ENCODE measurements at places on chromosomes 12 and 14.

DNA sequence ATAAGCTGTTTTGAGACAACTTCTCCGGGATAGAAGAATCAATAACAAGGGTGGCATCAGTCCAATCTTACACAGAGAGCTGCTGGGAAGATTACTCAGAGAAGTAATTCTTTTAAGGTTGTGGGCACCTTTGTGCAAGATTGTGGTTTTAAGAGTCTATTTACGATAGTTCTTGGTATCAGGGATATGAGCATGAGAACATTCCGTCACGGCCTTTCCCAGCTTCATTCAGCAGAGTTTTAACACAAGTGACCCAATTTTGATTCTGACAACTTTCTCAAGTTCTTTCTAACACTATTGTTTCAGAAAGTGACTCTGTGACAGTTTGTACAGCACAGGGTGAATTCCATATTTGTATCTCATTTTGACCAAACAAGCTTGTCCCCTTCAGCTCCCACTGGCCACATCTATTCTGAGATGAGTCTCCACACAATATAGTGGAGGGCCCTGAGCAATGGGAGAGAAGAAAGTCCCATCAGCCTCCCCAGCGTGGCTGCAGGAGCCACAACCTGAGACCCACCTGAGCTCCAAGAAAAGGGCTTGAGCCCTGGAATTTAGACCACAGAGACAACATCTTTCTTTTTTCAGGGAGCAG lies 869.2 kb downstream of the TMEM121 start:
- no peak for DNase-seq

GRCh38 chr12:71846322-71846940 lies 6.9 kb downstream of the TBC1D15 start:
- DNase-seq, result peak; percentile 24

DNA sequence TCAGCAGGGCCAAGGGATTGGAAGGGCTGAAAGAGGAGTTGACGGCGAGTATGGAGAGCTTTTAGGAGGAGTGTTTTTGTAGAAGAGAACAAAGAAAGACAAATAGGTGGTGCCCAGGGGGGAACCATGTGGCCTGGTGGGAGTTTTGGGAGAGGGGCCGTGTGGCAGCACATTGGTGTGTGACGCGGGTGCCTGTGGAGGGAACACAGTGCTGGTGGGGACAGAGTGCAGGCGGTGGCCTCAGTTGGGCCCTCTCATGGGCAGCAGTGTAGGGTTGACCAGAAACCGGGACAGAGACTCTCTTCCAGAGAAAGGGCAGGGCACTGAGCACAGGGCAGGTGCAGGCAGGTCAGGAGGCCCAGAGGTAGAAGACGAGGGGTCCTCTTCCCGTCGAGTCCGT lies 56.5 kb downstream of the TECPR2 start:
- no peak for DNase-seq

DNA sequence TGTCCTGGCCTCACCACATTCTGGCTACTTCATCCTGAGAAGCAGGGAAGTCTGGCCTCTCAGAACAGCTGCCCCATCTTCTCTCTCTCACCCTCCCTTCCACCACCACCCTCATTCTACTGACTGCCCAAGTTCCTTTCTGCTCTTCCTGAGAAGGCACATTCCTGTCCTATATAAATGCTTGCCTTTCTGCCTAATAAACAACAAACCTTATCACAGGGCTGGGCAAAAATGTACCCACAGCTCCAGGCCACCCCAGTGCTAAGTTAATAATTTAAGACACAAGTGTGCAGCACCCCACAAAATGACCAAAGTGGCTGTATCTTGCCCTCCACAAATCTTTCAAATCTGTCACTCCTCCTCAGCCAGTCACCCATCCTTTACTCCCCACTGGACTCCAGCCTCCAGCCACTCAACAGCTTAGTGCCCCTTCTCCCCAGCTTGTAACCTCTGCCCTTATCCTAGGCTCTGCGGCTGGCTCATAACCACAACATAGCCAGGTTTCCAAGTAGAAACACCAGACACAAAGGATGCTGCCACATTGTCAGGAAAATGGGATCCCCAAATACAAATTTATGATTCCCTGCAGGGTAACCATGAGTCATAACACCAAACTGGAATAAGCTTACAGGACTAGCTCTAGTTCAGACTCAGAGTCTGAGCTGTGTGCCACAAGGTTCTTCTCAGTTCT lies 15.0 kb downstream of the OXA1L start:
- no peak for DNase-seq

DNA sequence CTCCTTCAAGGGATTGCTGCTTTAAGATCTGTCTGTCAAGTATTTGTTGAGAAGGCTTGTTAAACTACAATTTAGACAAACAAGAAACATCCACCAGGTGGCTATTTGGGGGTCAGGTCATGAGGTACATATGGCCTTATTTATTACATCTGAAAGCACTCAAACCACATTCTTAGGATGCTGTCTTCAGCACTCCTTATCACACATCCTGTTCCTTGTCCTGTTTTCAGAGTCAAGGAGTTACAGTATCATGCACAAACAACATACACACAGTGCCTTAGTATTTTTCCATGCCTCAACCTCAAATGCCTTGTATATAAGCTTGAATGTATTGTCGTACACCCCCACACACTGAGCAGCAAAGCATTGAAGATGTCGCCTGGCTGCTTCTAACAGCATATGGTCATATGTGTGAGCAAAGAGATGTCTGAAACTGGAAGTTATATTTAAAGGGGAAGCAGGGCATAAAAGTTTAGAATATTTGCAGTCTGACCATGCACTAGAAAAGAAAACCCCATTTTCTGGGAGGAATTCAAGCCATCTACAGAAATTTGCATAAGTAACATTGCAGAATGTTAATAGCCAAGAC lies 83.8 kb downstream of the KCNMB4 start:
- DNase-seq, result no peak

DNA sequence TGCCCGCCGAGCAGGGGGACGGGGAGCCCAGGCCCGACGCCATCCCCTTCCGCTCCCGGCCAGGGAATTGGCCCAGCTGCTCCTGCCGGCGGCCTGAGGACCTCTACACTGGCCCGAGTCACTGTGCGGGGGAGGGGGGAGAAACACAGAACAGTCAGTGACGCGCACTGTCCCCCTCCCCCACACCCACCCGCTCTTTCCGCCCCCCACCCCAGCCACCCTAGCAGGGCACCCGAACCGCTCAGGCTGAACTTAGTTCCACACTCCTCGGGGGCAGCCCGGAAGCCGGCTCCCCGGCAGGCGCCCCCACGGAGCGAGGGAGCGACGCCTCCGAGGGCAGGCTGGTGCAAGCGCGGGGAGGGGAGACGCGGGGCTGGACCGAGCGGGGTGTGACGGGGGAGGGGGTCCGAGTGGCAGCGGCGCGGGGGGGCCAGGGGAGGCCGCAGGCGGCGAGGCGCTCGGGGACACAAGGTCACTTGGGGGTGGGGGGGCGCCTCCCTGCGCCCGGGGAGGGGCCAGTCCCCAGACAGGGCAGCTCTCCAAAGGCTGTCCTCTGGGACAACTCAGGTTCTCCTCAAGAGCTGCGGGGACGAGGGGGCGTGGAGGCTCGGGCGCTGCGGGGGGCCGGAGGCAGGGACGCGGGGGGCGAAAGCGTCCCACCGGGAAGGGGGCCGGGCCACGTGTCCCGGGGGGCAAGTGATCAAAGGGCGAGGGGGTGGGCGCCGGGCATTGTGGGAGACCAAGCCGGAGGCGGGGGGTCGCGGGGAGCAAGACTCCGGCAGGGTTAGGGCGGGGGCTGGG lies 648 bp downstream of the CHD4 start:
- DNase-seq, result no peak

DNA sequence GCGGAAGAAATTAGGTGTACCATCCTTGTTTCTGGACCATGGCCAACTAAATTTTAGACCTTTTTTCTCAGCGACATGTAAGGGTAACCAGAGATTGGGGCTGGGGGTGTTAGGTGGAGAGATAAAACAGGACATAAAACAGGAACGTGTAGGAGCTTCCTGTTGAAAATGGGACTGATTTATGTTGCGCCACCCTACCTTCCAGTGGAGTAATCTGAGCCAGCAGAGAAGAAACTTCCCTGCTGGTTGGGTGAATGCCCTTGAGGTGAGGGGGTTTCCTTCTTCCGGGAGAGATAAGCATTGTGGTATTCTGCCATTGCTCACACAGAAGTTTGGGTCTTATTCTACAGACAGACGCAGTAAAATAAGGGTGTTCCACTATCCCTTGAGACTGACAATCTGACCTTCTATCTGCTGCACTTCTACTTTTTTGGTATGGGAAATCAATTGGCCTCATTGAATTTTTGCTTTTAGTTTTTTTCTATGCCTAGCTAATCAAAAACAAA lies 417.6 kb downstream of the PCNX1 start:
- peak; percentile 19 for DNase-seq

- DNase-seq, result peak; percentile 19
Observed at GRCh38 chr12:24378548-24379407, 429.3 kb upstream of the SOX5 start.

DNA sequence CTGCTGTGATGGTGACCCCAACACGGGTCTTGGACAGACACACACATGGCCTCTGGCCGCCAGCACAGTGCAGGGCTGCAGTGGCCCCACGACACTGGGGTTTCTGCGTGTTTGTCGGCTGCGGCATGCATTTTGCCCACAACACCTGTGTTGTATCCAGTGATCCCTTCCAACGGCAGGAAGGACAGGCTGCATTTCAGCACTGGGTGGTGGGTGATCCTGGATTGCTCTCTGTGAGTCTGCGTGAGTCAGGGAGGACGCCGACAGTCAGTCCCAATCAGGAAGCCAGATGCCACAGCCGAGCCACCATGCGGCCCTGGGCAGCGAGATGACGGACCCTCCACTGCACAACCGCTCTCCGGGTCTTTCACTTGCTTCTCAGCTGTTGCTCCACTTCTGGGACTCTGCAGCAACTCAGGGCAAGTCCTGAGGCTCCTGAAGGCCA lies 20.6 kb downstream of the LRTM2 start:
- DNase-seq, result no peak

GRCh38 chr12:103944964-103945363 lies 14.8 kb downstream of the HSP90B1 start:
- no peak for DNase-seq

GRCh38 chr12:132262256-132263060 lies 66.9 kb downstream of the GALNT9 start:
- no peak for DNase-seq

DNA sequence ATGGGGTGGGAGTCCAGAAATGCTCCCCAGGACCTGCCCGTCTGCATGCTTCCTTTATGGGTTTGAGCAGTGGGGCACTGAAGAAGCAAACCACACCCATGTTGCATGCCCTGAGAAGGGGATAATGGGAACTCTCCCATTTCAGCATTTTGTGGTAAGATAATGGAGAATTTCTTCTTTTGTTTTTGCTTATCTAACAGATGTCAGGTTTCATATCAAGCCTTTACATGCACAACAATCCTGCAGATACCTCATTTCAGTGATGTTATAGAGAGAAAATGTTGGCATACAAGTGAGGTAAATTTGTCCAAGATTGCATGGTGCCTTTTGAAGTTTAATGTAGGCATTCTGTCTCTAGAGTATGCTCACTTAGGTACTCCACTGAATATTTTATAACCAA lies 177.0 kb downstream of the ALX1 start:
- DNase-seq, result no peak

DNA sequence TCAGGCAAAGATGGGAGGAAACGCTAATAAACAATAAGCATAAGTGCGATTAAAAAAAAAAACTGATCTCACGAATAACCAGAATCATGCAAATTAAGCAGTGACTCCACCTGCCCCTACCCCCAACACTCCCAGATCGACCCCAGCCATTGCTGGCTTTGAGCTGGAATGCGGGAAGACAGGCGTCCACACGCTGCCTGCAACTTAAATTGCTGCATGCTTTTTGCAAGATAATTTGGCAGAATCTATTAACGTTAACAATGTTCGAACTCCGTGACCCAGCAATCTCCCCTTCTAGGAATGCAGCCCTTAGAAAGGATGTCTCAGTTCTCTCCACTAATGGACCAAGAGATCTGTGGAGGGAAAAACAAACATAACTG lies 935 bp upstream of the CKB start:
- DNase-seq, result no peak

- DNase-seq, result no peak
Observed at GRCh38 chr12:64706306-64706705, 52.9 kb downstream of the GNS start.

- DNase-seq, result no peak
Observed at GRCh38 chr14:30798516-30798915, 75.8 kb upstream of the COCH start.

DNA sequence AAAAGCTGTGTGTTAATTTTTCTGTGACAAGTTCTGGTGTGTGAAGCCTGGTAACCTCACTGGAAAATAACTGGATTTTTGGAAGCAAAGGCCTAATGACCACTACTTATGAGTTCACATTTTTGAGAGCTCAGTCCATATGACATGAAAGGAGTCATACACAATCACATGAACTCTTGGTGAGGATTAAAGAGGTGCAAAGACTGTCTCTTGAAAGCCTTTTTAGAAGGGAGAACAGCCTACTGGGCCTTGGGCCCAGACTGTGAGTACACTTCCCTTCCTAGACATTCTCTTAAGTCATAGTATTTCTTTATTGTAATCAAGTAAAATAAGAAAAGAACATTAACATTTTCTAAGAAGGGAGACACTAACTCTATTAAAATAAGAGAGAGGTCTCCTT lies 176.1 kb downstream of the BCAT1 start:
- no peak for DNase-seq

- DNase-seq, result no peak
Observed at GRCh38 chr12:68070957-68071356, 81.7 kb downstream of the IFNG-AS1 start.

DNA sequence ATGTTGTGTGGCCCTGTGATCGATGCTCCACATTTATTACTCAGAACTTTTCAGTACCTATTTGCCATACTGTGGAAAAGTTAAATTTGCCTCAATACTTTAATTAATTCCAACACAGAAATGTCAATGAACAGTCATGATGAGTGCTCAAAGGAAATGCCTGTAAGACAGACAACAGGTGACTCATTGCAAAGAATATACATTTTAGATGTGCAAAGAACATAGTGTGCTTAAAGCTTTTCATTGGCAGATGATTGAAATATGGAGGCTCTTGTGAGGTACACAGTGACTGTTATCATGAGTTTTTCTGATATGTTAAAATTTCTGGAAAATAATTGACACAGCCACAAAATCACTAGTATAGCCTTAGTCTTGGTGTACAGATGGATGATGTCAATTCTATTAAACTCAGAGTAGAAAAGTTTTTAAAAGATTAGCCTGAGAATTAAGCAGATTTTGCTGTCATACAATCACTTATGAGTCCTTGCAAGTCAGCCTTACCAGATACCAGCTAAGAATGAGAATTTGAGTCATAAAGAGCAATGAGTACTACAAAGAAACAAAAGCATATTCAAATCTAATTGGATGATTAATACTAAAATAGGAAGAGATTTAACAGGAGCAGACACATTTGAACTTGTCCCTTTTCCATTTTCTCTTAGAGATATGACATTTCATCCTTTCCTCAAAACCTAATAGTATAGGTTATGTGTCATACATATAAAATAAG lies 544.1 kb downstream of the KCNH5 start:
- DNase-seq, result no peak

DNA sequence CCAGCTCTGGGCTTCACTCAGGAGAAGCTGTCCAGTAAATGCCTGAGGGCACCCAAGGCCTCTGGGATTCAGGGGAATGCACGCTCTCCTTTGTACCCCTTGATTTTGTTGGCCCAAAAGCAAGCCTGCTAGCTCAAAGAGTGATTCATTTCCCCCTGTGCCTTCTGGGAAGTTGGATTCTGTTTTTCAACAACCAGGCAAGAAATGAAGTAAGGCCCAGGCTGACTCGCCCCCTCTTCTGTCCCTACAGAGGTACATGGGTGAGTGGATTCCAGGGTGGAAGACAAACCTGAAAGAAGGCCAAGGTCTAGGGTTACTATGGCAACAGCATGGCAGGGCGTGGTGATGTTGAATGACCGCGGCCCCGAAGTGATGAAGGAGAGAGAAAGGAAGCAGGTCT lies 9.3 kb upstream of the SERPINA5 start:
- DNase-seq, result no peak

GRCh38 chr12:113749433-113749815 lies 216.7 kb downstream of the RBM19 start:
- DNase-seq, result no peak

All from NCI-H510A treated with DMSO at 0.1 percent for 48 hours (cell line).